CD4-positive, alpha-beta T cell (primary cell): ENCODE measurements at places on chromosomes 4 and X.
A peak's percentile ranks its signal among the peaks of the same experiment; 100 is the strongest.

DNA sequence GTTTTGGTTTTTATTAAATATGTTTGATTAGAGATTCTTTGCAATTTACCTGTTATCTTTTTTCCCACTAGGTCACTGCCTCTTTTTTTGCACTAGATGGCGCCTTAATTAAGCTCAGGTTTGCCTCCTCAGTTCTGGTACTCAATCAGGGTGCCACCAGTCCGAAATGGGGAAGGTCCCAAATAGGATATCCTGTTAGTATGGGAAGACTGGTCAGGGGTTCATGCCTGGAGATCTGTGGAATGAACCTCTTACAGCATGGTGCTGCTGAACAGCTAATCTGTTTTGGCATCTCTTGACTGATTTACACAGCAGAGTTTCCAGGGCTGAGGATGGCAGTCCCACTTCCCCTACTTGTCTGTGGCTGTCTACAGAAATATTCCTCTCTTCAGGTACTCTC, 24.2 kb upstream of the VSIG1 start:
- DNase-seq, result no peak

- DNase-seq, result no peak
Observed at GRCh38 chrX:88425739-88426138, 321.3 kb upstream of the CPXCR1 start.

GRCh38 chrX:25663701-25664100, 474.4 kb upstream of the MAGEB18 start:
- DNase-seq, result no peak

DNA sequence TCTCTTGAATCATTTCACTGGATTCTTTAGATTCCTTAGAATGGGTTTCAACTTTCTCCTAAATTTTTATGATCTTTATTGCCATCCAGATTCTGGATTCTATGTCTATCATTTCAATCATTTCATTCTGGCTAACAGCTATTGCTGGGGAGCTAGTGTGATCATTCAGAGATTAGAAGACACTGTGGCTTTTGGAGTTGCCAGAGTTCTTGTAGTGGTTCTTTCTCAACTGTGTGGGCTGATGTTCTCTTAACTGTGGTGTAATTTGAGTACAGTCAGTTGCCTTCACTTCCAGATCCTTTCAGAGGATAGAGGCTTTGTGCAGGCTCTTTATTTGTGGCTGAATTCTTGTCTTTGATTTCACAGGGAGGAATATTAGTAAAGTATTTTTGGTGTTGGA, 12.1 kb upstream of the CSN2 start:
- no peak for DNase-seq

- no peak for DNase-seq
Observed at GRCh38 chrX:131861088-131861787, 161.9 kb upstream of the STK26 start.

DNA sequence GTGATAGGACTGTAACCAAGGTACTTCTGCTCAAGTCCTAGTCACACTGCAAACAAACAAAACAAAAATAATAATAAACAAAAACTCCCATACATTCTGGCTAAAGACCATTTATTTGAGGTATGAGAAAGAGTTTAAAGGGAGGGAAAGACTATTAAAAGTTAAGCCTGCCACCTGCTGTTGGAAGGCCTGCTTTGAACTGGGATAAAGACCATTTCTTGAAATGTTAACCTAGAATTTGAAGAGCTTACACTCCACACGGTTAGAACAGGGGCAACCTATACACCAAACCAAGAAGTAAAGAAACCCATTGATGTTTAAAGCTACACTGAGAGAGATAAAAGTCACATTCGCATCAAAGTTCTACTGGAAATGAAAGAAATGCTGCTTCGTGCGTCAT, 548.7 kb upstream of the DIPK2B start:
- peak; percentile 41 for DNase-seq

GRCh38 chr4:11428231-11428898, at the start of gene HS3ST1:
TSS of gene HS3ST1 (minus strand) at chr4:11428894. CDS start at chr4:11400005, 28,889 bp downstream.
- DNase-seq, result no peak

DNA sequence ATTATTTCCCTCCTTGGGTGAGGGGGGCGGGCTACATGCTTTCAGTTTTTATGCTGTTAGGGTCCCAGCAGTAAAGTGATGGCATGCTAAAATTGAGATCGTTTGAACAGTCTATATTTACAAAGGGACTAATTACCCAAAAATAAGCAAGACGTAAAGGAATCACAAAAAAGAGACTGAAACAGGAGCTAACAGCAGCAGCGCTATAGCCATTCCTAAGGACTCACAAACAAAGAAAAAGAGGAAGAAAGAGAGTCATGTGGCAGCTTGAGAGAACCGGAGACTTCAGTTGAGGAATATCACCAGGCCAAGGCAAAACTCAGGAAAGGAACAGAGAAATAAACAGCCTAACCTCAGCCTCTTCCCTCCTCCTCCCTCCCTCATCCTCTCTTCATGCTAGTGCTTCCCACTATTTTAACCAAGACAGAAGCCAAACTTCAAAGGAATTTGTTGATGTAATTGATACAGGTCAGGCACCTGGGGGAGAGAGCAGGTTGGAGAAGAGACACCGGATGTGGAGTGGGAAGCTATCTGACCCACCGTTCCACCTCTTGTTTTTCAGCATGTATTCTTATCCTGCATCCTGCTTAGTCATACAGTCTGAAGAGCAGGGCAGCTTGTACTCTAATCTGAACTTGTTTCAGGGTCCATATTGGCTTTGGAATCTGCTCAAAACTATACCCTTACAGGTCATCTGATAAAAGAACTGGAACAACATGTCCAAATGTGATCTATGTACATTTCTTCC, 383.7 kb downstream of the NAF1 start:
- no peak for DNase-seq

DNA sequence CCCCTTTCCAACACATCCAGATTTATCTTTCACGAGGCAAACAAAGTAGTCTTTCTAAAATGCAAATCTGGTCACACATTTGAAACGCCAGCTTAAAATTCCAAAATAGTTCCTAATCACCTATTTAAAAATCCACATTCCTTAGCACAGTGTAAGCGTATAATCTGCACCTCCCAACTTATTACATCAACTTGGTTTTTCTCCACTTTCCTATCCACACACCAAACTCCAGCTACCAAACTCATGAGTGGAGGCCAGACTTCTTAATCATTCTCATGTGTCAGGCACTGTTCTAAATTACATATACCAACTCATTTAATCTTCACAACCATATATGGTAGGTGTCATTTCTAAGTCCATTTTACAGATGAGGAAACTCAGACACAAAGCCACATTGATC, 33.8 kb downstream of the ENOX2 start:
- DNase-seq, result no peak

DNA sequence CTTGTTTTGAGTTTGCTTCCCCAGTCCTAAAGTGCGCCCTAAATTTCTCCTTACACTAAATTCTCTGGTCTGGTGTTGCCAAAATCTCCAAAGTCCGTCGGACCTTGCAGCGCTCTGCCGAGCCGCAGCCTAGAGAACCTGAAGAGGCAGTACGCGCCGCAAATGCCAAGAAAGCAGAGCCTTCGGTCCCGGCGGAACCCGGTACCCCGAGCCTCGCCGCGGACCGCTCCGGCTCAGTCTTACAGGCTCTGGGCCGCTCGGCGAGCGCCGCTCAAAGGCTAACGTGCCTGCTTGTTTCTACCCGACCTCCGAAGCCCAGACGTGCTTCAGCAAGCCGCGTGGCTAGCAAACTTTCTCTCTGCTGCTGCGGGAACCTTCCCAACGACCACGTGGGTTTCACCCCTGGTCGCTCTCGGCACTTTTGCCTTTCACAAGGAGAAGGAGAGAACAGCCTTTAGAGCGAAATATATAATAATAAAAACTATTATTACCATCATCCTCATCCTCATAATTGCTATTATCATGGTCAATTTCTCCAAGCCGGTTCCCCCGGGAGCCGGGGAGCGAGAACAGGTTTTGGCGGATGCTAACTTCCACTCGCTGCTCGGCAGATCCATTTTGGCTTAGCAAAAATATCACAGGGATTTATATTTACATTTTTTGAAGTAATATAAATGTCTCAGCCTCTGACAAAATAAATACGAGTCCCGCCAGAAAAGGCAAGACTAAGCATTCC, 2.2 kb upstream of the HTR2C start:
- no peak for DNase-seq

GRCh38 chrX:69522052-69522451, 17.9 kb downstream of the NALF2 start:
- no peak for DNase-seq
